Stimulated activated CD8-positive, alpha-beta memory T cell treated with anti-CD3 and anti-CD28 coated beads, Interleukin-4, amount 100 ng/mL, for 1 hour (primary cell): ENCODE measurements at places on chromosomes 2 and 18.

DNA sequence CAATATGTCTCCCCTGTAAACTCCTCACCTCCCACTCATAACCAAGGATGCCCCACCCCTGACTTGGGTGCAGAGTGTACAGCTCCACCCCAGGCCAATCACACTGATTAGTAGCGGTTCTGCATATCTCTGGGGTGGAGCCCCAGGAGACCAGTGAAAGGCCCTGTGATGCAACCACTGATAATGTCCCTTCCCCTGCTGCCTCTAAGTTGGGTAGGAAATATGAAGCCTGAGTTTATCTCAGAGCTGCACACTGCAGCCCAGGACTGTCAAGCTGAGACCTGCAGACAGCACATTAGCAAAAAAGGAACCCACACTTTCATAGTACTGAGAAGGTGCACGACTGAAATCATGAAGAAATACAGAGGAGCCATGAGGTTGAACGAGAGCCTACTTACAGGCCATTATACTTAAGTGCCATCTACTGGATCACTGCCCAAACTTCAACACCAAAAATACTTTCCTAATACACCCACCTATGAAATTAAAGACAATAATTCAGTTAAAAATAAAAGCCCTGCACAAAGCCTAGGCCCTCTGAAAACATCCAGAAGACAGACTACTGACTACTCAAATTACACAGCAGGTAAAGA is 455.4 kb upstream of the LRRTM4 start:
- no peak for DNase-seq

GRCh38 chr2:10344105-10345066 is 41.7 kb downstream of the HPCAL1 start:
- DNase-seq = no peak

GRCh38 chr18:45167631-45168280 is 447.5 kb upstream of the SLC14A2 start:
- DNase-seq = no peak

- DNase-seq = no peak
Observed at GRCh38 chr18:32264401-32264800, 74.6 kb downstream of the MEP1B start.

- DNase-seq = no peak
Observed at GRCh38 chr2:132656266-132656975, 13.6 kb downstream of the LYPD1 start.

DNA sequence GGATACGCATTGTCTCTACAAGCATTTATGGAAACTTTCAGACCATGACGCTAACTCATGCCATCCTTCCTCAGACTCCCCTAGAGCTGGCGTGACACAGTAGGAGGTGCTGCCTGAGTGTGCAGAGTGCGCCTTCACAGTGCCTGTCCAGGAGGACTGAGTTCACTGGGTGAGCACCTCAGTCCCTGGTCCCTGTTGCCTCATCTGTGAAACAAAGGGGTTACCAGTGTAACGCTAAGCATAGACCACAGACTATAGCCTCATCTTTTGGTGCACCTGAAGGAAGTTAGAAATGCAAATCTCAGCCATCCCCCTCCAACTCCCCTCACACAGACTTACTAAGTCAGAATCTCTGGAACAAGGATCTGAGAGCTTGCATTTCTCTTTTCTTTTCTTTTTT is 142.8 kb downstream of the TMEM17 start:
- DNase-seq = no peak

GRCh38 chr2:20205915-20206524 is 18.9 kb downstream of the SDC1 start:
- no peak for DNase-seq

- DNase-seq = no peak
Observed at GRCh38 chr18:42113529-42114191, 158.6 kb downstream of the PIK3C3 start.

- DNase-seq = no peak
Observed at GRCh38 chr2:233643128-233643527, 6.9 kb downstream of the UGT1A10 start.
